ENCODE measurements at places on chromosomes 5 and 9.
A peak's percentile ranks its signal among the peaks of the same experiment; 100 is the strongest.

DNA sequence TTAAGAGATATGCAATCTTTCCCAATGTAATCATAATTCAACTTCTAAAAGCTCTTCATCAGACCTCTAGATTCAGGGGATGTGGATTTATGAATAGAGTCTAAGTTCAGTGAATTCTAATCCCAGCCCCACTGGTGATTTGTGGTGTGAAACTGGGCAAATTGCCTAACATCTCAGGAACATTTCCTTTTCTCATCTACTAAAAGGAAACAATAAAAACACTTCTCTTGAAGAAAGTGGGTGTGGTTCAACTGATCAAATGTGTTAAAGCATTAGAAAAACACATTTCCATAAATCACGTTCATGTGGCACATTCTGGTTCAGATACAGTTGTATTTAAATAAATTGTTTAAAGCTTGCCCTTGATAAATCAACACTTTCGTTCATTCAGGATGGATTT is 631.7 kb upstream of the CDH6 start:
- no peak for DNase-seq

DNA sequence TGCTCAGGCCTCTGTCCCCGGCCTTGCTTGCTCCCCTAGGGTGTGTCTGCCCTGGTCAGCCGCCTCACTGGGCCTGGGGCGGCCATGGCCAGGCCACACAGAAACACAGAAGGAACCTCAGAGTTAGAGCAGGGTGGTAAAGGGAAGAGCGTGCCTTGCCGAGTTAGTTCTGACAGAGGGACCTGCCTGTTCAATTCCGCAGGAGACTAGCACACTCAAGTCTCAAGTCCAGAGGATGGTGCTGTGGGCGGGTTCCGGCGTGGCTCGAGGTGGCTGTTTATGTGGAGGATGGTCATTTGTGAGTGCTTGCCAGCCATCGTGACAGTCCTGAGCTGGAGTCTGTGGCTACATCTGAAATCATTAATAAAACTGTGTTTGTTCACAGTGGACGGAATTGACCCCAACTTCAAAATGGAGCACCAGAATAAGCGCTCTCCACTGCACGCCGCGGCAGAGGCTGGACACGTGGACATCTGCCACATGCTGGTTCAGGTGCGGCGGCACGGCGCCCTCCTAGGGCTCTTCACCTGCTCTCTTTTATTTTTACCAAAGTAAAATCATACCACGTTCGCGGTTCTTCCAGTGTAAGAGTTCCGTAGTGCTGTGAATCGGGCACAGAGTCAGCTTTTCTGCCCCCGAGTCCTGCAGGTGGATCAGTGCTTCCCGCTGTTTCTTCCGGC is 95.5 kb upstream of the CACNA1B start:
- no peak for DNase-seq

- DNase-seq, result peak; percentile 5
Measured at GRCh38 chr5:67066815-67067214, 129.8 kb downstream of the CD180 start.

GRCh38 chr5:170522211-170523141 is 18.7 kb downstream of the KCNIP1 start:
- DNase-seq, result peak; percentile 28

DNA sequence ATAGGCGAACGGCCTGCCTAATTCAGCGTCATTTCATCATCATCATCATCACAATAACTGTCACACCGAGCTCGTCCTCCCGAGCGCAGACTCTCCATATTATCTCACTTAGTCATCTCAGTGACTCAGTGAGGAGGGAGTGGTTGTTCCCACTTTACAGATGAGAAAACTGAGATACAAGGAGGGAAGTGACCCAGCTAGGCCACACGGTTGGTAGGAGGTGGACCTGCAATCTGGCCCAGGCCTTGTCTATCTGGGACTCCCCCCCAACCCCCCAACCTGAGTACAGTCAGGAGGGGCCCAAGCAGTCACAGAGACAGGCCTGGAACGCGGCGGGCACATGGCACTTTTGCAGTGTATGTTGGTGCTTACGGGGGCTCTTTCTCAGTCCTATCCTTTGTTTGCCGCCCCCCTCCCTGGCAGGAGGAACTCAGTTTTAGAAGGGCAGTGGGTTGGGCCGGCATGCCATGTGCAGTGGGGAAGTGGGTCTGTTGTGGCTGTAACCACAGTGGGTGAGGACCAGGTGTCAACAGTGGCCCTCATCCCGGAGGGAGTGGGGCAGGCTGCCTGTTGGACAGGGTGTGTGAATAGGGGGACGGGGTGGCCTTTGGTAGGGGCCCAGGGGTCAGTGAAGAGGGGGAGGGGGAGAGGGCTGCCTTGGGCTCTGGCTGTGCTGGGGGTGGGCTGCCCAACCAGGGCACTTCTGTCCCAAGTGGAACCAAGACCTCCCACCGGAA is 1.7 kb upstream of the RXRA start:
- peak; percentile 85 for DNase-seq

DNA sequence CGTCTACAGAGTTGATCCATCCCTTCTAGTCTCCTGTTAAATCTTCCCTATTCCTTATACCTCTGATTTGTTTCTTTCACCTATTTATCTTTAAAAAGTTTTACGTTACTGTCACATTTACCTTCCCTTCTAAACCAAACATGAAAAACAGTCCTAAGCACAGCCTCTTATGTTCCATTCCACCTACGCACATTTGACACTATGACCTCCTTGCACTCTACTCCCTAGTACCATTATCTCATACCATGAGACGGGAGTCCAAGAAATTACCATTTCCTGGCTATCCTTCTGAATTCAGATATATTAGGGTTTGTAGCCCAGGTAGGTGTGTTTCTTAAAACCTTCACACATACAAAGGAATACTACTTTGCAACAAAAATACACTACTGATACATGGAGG is 25.1 kb downstream of the FNIP1 start:
- DNase-seq, result no peak

GRCh38 chr9:83209188-83209731 is 146.3 kb upstream of the RASEF start:
- DNase-seq, result no peak

DNA sequence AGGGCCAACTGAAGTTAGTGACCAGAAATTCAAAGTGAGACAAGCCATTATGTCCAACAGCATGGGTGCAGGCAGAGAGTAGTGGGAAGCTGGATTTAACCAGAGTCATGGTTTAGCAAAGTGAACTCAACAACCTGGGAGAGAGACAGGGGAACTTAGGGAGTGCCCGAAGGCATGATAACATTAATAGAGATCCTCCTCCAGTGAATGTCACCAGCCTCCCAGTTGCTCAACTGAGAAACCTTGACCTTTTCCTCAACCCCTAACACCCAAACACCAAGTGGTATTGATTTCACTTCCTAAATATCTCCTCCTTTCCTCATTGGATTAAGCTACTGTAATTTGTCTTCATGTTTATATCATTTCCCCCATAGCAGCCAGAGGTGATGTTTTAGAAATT is 42.6 kb downstream of the HMGCS1 start:
- no peak for DNase-seq

All from CD14-positive monocyte (primary cell).